Inflammatory macrophage (primary cell): ENCODE measurements at places on chromosomes 4 and X.

- DNase-seq, result peak; percentile 76
Observed at GRCh38 chr4:40149960-40150385, 46.9 kb upstream of the RHOH start.

DNA sequence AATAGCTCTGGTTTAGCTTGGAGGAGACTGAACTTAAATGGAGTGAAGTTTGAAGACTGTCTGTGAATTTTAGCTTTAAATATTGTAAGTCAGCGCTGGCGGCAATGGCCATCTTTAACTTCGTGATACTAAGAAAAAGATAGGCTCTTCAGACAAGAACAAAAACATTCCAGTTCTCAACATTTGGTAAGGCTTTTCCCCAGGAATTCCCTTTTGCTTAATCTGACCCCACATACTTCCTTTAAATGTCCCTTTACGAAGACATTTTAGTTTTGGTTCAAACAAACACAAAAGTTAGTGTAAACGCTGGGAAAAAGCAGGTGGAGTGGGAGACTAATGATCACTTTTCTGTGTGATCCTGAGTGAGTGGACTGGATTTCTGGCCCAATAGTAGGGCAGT lies 106.2 kb downstream of the MAML3 start:
- DNase-seq, result no peak

- DNase-seq, result no peak
Observed at GRCh38 chr4:83851261-83852084, 315.6 kb downstream of the GPAT3 start.

DNA sequence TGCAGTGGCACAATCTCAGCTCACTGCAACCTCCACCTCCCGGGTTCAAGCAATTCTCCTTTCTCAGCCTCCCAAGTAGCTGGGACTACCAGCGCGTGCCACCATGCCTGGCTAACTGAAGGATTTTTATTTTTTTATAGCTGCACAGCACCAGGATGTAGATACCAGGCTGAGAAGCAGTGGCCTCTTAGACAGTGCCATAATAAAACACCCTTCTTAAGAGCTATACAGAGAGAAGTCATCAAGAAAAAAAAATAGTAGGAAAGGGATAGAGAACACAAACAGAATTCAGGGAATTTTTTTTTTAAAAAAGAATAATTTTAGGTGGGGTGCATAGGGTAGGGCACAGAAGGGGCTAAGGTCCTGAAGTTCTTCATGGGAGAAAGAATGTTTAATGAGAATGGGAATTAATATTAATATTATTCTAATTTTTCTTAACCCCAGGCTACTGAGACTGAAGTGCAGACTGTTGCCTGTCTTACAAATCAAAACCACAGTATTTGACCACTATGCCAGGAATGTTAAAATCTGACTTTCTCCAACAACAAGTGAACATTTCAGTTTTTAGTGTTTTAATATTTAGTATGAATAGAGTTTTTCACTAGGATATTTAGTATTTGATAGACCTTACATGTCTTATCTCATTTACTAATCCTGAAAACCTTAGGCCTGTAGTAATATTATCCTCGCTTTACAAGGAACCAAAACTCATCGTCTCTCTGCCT lies 146.7 kb downstream of the KCNIP4 start:
- DNase-seq, result no peak

- no peak for DNase-seq
Observed at GRCh38 chr4:80873571-80873970, 156.9 kb upstream of the BMP3 start.

- no peak for DNase-seq
Observed at GRCh38 chr4:20760053-20760452, 59.8 kb downstream of the PACRGL start.

- no peak for DNase-seq
Observed at GRCh38 chrX:131951166-131951565, 71.9 kb upstream of the STK26 start.

DNA sequence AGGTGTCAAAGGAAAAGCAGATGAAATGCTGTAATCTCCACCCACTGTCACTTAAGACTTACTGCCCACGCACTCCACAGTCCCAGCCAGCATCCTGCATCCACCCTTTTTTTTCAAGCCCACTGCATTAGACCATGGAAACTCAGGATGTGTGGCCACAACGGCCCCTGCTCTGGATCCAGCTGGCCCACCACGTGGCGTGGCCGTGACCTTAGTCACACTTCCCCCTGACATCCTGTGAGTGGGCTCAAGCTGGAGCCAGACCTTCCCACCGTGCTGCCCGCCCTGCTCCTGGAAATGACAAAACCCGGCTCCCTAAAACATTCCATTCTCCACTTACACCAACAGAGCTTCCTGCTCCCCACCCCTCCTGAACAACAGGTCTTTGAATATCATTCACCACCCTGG lies 588.3 kb upstream of the DIPK2B start:
- peak; percentile 76 for DNase-seq
